ENCODE measurements at places on chromosomes 6 and 20.

- no peak for DNase-seq
These were observed 84.0 kb downstream of the AGPAT4 start for GRCh38 chr6:161189891-161190290.

DNA sequence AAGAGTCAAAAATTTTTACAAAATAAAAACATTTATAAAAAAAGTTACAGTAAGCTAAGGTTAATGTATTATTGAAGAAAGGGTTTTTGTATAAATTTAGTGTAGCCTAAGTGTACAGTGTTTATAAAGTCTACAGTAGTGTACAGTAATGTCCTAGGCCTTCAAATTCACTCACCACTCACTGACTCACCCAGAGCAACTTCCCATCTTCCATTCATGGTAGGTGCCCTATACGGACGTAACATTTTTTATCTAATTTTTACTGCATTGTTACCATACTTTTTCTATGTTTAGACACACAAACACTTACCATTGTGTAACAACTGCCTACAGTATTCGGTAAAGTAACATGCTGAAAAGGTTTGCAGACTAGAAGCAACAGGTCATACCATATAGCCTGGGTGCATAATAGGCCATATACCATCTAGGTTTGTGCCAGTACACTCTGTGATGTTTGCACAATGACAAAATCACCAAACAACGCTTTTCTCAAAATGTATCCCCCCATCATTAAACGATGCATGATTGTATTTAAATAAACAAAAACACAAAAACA is 6.0 kb downstream of the MTFR2 start:
- no peak for DNase-seq

- no peak for DNase-seq
These were observed 434.1 kb downstream of the RFPL4B start for GRCh38 chr6:112781241-112781640.

DNA sequence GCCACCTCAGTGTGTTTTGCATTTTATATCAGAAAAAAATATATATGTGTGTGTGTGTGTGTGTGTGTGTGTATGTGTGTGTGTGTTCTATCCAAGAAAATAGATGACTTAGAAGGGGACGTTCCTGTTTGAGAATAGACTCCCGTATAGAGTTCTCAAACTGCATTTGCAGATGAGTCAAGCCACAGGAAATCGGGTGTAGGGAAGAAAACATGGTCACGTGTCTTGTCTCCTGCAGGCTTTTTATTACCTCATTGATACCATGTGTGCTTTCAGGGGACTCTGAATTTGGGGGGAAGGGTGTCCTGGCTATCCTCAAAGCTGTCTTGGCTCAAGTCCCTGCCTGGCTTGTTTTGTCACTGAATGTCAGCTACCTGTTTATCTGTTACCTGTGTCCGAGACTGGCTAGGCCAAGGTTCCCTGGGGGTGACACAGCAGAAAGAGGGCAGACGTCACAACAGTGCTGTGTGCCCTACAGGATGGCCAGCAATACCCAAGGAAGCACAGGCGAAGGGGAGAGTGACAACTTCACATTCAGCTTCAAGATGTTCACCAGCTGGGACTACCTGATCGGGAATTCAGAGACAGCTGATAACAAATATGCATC is 55.7 kb upstream of the NOP56 start:
- DNase-seq: no peak

DNA sequence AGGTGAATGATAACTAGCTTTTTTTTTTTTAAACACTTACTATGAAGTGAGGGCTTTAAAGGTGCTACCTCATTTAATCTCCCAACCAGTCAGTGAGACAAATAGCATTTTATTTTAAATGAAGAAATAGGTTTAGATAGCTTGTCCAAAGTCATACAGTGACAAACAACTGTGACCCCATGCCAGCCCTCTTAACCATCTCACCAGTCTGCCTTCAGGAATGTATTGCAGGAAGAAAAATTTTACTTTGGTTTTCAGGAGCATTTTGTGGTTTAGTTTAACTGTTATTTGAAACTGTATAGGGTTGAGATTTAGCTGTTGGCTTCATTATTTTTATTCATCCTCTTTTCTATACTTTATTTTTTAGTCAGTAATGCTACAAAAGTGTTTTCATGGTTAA is 18.6 kb downstream of the DSE start:
- no peak for DNase-seq

- no peak for DNase-seq
These were observed 1097.0 kb upstream of the ADGRB3 start for GRCh38 chr6:67538032-67538431.

- no peak for DNase-seq
These were observed 80.9 kb upstream of the GRIK2 start for GRCh38 chr6:101312652-101313051.

DNA sequence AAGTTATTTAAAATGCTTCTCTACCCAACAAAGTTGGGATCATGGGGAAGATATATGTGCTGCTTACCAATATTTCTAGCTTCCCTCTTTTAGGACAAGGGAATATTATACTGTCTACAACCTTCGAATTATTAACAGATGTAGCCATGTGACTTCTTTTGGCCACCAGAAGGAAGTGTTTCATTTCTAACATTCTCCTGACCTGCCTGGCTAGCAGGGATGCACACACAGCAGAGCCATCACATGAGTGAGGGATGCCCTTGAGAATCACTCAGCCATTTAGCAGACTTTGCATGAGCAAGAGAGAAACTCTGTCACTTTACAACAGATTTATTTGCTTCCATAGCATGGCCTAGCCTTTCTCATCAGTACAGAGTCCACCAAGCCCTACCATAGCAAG is 230.7 kb upstream of the MARCKS start:
- no peak for DNase-seq

- no peak for DNase-seq
These were observed 437.4 kb upstream of the JAG1 start for GRCh38 chr20:11111191-11111590.

DNA sequence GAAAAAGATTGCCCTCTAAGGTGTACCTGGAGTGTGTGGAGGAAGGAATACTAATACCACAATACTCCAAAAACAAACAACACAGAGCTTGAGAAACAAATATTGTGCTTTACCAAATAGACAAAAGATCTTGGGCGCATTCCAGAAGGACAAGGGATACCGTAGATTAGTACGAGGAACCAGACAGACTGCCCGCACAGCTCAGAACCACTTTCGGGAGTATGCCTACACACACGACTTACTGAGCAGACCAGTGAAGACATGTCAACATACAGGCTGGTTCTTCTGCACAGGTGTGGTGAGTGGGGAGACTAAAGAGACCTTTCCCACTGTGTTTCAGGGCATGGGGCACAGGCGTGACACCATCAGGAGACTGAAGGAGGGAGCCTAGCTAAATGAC is 15.8 kb upstream of the FOXQ1 start:
- no peak for DNase-seq

DNA sequence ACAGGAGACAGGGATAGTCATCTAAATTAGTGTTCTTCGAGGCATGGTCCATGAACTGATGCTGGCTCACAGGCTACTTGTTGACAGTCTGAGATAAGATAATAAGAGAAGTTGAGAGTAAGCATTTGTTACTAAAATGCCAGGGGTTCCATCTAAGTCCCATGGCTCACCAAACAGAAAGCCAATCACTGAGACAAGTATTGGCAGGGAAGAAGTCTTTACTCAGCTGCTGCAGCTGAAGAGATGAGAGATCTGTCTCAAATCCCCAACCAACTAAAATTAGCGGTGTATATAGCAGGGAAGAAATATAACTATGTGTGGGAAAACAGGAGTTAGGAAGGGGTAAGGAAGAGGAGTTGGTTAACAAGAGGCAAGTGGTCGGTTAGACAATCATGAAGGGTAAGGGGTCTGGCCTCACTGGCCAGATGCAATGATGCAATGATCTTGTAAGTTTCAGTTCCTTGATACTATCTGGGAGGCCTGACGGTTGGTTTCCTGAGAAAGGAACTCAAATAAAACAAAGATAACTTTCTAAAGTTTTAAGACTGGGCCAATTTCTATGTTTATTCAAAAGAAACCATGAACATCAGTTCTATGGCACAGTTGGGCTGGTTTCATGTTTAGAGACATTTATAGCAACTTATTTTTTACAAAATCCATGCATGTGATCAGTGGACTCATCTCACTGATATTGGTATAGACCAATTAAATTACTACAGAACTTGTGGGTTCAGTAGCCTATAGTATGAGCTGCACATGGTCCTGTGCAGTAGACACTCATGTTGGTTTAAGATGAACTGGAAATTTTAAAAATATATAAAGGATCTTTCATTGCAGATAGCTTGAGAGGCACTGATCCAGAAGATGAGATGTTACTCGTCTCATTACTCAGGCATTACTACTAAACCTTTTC is 9.9 kb upstream of the HEBP2 start:
- DNase-seq: no peak

DNA sequence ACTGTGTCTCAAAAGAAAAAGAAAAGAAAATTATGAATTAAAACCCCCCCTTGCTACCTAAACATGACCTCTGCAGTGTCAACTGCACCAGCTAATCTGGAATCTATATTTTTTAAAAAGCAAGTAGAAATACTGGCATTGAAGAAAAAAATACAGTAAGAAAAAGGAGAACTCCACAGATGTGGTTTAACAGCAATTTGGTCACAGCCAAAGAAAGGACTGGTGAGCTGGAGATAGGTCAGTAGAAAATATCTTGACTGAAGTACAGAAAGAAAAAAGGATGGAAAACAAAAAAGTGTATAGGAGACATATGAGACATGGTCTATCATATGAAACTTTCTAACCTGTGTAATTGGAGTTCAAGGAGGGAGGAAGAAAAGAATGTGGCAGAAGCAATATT is 44.1 kb upstream of the ERVFRD-1 start:
- DNase-seq: no peak

DNA sequence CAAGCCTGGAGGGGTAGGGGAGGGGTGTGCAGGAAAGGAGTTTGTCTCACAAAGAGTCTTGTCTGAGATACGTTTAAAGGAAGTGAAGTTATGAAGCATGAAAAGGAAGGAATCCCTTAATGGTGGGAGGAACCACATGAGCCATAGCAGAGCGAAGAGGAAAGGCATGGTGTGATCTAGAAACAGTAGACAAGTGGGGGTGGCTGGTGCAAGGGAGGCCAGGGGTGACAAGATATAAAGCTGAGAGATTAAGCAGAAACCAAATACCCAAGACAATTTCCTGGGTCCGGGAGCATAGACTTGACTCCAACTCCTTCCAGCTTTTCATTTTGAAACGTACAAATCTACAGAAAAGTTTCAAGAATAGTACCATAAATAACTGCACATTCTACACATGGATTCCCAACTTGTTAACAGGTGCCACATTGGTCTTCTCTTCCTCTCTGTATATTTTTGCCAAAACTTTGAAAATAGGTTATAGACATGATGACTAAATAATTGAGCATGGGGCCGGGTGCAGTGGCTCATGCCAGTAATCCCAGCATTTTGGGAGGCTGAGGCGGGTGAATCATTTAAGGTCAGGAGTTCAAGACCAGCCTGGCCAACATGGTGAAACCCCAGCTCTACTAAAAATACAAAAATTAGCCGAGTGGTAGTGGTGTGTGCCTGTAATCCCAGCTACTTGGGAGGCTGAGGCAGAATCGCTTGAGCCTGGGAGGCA is 211.6 kb downstream of the SLC24A3 start:
- no peak for DNase-seq

DNA sequence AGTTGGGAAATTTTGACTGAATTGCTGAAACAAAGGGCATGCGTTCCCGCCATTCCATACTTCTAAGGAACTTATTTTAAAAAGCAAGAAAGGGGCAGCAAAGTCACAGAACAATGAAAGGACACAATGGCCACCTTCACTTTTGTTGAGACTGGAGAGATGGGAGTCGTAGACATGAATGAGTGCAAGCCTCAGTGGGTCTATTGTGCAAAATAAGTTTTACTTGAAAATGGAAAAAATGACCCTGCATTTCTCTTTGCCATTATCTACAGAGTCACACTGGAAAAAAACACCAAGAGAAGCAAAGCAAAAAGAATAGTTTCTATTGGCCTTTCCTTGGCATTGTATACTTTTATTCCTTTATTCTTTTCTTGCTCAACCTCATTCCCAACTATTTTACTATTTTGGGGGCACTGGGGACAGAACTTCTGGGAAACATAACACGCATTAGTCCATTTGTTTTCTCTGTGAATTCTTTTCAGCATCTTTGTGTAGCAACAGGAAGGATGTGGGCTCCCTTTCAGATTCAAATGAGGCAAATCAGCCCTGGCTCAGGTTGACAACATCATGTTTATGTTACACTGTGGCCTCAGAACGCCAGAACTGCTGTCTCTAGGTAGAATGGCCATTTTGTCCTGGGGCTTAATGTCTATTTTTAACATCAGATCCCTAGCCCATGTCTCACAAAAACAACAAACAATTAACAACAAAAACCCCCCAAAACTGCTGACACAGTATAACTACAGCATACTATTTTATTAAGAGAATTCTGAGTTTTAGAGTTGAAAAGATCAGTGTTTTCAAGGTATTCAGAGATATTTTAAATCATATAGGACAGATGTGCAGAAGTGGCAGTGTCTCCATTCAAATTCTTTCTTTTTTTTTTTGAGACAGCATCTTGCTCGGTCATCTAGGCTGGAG is 122.2 kb downstream of the FYN start:
- DNase-seq: peak; percentile 39

DNA sequence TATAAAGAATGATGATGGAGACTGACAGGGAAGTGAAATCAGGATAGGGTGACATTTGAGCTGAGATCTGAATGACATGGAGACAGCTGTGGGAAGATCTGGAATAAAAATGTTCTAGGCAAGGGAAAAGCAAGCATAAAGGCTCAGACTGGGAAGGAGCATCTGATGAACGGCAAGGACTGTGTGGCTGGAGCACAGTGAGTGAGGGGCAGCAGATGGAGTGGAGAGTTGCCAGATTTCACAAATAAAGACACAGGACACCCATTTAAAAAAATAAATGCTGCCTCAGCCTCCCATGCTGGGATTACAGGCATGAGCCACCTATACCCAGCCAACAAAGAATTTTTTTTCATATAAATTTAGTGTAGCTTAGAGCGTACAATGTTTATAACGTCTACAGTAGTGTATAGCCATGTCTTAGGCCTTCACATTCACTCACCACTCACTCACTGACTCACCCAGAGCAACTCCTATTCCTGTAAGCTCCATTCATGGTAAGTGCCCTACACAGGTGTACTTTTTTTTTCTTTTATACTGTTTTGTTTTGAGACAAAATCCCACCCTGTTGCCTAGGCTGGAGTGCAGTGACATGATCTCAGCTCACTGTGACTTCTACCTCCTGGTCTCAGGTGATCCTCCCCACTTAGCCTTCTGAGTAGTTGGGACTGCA is 2.4 kb upstream of the ZBTB24 start:
- DNase-seq: no peak

DNA sequence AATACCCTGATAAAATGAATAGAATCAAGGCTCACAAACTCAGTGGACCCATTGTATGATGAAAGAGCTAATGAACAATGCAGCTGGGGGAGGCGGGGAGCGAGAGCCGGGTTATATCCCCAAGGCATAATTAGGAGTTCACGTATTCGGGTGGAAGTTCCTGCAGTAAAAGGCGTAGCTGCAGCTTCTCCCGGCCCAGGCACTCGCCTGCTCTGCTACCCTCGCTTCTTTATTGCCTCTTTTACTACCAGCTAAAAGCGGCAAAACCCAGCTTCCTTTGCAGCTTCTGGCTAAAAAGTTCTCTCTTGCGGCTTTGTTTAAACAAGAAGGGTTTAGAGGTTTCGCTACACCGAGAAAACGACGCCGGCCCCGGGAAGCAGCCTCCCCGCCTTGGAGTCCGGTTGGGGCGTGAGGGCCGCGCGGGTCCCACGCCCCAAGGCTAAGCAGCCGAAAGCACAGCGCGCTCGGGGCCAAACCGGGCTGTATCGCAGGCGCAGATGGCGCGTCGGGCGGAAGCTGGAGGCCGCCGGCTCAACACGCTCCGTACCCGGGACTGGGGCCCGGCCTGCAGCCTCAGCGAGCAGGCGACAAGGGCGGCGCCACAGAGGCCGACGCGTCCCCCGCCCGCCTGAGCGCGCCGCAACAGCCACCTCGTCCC is 1.6 kb downstream of the ZBTB2 start:
- DNase-seq: no peak
